Stimulated activated CD4-positive, alpha-beta T cell treated with anti-CD3 and anti-CD28 coated beads, TNF-alpha, amount 100 ng/mL, for 4 hours (primary cell): ENCODE measurements at places on chromosomes 12 and 14.

DNA sequence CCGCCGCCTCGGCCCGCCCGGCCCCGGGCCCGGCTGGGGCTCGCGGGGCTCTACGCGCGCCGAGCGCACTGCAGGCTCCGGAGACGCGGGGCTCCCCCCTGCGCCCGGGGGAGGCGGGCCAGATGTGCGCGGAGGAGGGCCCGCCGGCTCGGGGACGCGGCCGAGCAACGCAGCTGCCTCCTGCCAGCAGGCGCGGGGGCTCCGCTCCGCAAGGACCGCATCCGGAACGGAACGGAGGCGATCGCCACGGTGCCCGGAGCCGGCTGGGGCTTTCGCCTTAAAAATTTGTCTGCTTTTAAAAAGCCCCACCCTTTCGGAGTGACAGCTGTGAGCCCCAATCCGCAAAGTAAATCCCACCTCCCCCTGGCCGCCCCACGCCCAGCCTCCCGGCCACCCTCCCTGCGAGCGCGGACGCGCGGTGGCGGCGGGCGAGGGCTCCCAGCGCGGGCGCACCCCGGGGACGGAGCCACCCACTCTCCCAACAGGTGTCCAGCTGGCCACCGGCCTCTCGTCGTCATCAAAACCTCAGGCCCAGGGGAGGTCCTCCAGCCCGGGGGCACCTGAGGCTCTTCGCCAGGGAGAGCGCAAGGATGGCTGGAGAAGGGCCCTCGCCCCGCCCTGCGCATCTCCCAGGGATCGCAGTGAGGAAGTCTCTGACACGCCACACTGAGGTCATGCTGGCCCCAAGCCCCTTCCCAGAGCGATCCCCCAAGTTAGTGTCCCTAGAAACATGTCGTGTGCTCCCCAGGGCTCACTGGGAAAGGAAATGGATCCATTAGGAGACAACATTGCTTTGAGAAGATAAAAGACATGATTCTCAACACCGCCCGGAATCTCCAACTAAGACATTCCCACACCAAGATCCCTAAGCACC lies at the start of gene TMEM132D:
TMEM132D (minus strand) TSS at position 70 of the 874 bp plus-strand sequence.
- DNase-seq = no peak

- DNase-seq = no peak
Measured at GRCh38 chr14:24607081-24607480, 2.4 kb downstream of the GZMH start.

GRCh38 chr12:26112703-26113147 lies 12.1 kb downstream of the BHLHE41 start:
- DNase-seq = no peak

- no peak for DNase-seq
Measured at GRCh38 chr12:123948401-123948795, 24.2 kb downstream of the CCDC92 start.

GRCh38 chr14:21642683-21643082 lies 7.9 kb upstream of the OR10G2 start:
- no peak for DNase-seq

- DNase-seq = no peak
Measured at GRCh38 chr12:19045426-19045825, 84.1 kb upstream of the PLEKHA5 start.

DNA sequence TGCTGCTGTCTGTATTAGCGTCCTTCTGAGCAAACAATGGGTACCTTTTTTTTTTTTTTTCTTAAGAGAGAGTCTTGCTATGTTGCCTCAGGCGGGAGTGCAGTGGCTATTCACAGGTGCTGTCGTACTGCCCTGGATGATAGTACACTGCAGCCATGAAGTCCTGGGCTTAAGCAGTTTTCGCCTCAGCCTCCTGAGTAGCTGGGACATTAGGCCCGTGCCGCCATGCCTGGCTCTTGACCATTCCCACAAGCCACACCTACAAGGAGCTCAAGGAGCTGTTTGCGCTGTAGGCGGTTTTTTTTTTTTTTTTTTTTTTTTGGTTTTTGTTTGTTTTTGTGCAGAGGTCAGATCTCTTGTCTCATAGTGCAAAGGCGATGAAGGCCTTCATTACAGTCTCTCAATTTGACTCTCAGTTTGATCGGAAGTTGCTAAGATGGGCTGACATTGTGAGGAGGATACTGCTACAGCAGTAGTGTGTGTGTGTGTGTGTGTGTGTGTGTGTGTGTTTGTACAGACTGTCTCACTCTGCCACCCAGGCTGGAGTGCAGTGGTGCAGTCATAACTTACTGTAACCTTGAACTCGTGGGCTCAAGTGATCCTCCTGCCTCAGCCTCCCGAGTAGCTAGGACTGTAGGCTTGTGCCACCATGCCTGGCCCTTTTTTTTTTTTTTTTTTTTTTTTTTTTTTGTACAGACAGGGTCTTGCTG lies 34.2 kb downstream of the TRAF3 start:
- no peak for DNase-seq

DNA sequence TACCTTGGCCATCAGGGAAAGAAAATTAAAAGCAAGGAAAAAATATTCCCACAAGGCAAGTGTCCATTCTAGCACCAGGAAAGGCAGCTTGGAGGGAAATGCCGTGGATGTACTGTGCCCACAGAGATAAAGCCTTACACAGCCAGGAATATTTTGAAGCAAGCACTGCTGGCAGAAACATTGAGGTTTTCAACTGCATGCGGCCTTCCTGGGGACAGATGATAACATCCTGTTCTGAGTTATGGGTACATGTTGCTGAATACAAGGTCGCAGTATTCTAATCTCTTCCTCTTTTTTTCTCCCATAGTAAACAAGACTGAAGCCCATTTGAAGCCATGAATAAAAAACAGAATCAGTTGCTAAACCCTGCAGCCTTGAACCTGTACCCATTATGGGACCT lies 197.1 kb downstream of the BTG1 start:
- no peak for DNase-seq

DNA sequence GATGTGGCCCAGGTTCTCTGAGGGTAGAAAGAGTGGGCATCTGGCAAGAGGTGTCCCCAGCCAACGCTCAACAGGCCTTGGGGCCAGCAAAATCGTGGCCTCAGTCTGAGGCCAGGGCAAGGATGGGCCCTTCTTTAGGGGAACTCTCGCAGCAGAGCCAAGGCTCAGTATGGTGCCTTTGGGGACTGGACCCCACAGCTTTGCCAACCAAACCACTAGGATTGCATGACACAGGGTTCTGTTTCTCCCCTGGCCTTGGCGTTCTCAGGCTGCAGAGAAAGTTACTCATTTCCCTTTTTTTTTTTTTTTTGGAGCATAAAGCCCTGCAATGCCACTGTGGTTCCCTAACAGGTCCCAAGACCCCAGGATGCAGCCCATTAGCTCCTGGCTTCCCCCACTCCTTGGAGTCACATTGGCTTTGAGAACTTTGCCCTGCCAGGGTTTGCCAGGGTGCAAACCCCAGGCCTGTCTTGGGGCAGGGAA lies 100.6 kb downstream of the LGMN start:
- no peak for DNase-seq

DNA sequence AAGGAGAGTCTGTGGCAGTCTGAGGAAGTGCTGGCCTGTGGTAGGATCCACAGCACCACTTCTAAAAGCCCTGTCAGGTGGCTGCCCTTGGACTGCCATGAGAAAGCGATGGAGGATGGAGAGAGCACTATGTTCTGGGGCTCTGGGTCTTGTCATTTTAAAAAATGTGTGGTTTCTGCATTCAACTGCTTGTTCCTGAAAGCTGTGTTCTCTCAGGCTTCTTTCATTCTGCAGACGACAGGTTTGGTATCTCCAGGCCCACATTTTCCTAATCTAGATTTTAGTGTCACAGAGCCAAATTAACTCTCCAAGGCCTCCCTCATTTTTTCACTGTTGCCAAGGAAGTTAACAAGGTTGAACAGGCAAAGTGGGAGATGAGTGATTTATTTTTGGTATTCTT lies 10.5 kb downstream of the OVCH1 start:
- no peak for DNase-seq

GRCh38 chr14:23942587-23942986 lies 11.0 kb upstream of the DHRS4 start:
- DNase-seq = no peak

GRCh38 chr14:64772397-64772950 lies 68.2 kb downstream of the PLEKHG3 start:
- DNase-seq = no peak

- no peak for DNase-seq
Measured at GRCh38 chr12:64739778-64740177, 19.4 kb downstream of the GNS start.

- DNase-seq = no peak
Measured at GRCh38 chr12:47422611-47423010, 283.2 kb downstream of the RPAP3 start.
